ENCODE measurements at places on chromosomes 2 and 18.

GRCh38 chr2:112835536-112836162, 930 bp downstream of the IL1B start:
- no peak overlapping the region for H3K4me3 ChIP-seq
- peaks cover 31% of the 10 kb centered on the region for H3K27me3 ChIP-seq
- no peaks in the 10 kb centered on the region for H3K36me3 ChIP-seq
- DNase-seq: no peak
- no peak overlapping the region for H3K27ac ChIP-seq

DNA sequence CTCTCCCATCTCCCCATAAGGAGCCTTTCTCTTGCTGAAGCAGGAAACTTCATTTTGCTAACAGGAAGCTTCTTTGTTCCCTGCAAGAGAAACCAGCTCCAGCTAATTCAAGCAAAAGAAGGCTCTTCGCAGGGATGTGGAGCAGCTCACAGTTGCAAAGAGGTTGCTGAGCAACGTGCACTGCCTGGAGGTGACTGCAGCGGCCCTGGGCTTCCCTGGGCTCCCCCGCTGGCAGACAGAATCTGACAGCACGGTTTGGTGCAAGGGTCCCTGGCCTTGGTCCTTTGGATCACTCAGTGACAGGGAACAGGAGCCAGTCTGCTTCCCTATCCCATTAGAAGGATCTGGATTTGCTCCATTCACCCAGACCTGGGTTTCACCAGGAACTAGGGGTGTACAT, 25.8 kb downstream of the GPR55 start:
- no peaks in the 10 kb centered on the region for H3K36me3 ChIP-seq
- H3K27me3 ChIP-seq: peaks cover 25% of the 10 kb centered on the region

GRCh38 chr2:159558479-159558878, 57.9 kb downstream of the BAZ2B start:
- no peak overlapping the region for H3K27ac ChIP-seq
- DNase-seq: no peak
- no peaks in the 10 kb centered on the region for H3K27me3 ChIP-seq
- H3K36me3 ChIP-seq: peaks cover 2% of the 10 kb centered on the region

DNA sequence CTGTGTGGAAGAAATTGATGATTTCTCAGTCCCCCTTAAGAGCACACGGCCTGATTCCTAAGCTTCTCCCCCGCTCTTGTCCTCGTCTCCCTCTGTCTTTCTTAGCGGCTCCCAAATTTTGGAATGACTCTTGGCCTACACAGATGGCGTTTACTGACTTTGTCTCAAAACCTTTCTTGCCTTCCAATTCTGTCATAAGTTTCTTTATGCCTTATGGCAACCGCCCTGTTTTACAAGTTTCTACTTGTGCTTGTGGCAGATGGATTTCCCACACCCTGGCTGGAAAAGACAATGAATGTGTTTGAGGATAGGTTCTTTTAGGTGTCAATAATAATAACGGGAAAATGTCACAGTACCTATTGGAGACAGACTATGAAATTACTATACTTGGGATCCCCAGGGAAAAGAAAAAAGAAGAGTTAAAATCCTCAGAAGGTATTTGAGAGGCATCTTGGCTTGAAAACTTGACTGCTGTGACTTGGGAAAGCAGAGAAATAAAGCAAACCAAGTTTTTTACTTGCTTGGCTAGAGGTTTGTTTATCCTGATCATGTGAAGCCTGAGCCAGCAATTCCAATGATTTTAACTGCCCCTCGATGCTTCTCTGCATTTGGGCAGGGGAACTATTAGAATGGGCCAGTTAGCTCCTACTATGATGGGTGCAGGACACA, 276.4 kb downstream of the HRH4 start:
- H3K27me3 ChIP-seq: peaks cover 11% of the 10 kb centered on the region
- H3K4me1 ChIP-seq: no peaks in the 10 kb centered on the region
- H3K4me3 ChIP-seq: no peak overlapping the region
- peaks cover 2% of the 10 kb centered on the region for H3K36me3 ChIP-seq
- no peak overlapping the region for H3K27ac ChIP-seq
- no peak for DNase-seq

DNA sequence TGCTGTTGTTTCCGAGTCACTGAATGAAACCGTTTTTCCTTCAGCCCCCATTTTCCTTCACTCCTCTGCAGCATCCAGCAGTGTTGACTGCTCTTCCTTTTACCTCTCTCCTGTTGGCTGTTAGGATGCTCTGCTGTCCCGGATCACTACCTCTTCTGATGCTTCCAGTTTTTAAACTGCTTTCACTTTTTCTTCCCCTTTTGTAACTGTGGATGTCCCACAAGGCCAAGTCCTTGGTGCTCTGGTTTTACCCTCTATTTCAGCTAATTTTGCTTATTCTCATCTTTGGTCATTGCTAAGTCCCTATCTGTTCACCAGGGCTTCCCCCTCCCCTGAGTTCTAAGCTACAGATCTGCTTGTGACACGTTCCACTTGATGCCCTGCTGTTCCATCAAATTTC, 39.4 kb upstream of the MAP4K3 start:
- no peak overlapping the region for H3K4me3 ChIP-seq
- H3K4me1 ChIP-seq: no peaks in the 10 kb centered on the region
- DNase-seq: no peak
- H3K27ac ChIP-seq: no peak overlapping the region
- H3K36me3 ChIP-seq: no peaks in the 10 kb centered on the region
- no peaks in the 10 kb centered on the region for H3K27me3 ChIP-seq

DNA sequence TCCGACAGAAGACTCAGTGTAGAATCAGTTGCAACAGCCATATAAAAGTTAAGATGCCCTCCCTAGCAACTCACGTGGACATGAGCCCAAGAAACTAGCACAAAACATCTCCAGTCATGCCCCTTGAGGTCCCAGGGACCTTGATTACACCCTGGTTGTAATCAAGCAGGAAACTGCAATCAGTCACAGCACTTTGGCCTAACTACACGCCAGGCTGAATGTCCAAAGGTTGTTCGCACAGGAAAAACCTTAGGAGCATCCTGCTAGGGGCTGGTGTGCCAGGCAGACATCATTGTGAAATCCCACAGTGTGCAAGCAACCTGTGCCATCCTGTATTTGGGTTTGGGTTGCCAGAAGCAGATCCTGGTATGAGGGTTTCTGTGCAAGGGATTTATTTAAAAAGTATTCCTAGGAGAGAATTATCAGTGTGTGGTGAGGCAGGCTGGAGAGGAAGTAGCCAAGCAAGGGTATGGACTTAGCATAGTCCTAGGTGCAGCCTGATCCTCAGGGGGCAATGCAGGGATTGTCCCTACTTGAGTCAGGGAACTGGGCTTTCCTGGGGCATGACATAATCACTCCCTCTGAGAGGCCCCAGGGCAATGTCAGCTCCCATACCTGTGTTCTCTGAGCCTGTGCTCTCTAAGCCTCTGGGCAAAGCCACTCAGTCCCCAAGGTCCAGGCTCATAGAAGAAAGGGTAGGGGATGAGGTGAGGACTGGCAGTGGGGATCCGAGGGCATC, 17.8 kb upstream of the SULT1C2 start:
- no peaks in the 10 kb centered on the region for H3K4me1 ChIP-seq
- H3K27me3 ChIP-seq: peaks cover 37% of the 10 kb centered on the region
- no peaks in the 10 kb centered on the region for H3K36me3 ChIP-seq
- no peak overlapping the region for H3K27ac ChIP-seq
- no peak for DNase-seq
- no peak overlapping the region for H3K4me3 ChIP-seq

- H3K27me3 ChIP-seq: peaks cover 25% of the 10 kb centered on the region
- no peak overlapping the region for H3K4me3 ChIP-seq
- no peaks in the 10 kb centered on the region for H3K36me3 ChIP-seq
- H3K27ac ChIP-seq: no peak overlapping the region
- DNase-seq: no peak
Observed at GRCh38 chr2:84040281-84040680, 418.8 kb downstream of the SUCLG1 start.

- H3K36me3 ChIP-seq: peaks cover 2% of the 10 kb centered on the region
- no peak overlapping the region for H3K27ac ChIP-seq
- H3K4me1 ChIP-seq: peaks cover 11% of the 10 kb centered on the region
- H3K27me3 ChIP-seq: peaks cover 45% of the 10 kb centered on the region
- no peak for DNase-seq
- no peak overlapping the region for H3K4me3 ChIP-seq
Observed at GRCh38 chr2:118880501-118880900, 33.1 kb upstream of the EN1 start.

GRCh38 chr18:3867864-3868311, 417.9 kb downstream of the TGIF1 start:
- H3K36me3 ChIP-seq: no peaks in the 10 kb centered on the region
- no peak overlapping the region for H3K27ac ChIP-seq
- H3K4me3 ChIP-seq: no peak overlapping the region
- DNase-seq: no peak

DNA sequence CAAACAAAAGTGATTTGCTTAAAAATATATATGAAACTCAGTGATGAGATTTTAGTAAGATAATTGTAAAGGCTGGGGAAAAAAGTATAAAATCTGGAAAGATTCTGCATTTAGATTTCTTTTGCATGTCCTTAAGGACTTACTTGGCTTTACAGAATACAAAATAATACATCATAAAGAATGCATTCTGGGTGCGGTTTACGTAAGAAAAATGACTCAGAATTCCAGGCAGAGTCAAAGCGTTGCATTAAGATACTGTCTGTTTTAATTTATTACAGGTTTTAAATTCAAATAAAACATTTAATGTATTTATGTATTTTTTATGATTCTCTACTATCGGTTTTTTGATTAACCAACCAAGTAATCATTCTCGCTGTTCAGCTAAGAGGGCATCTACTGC, 178.0 kb downstream of the SH3BP4 start:
- DNase-seq: no peak
- H3K4me3 ChIP-seq: no peak overlapping the region
- peaks cover 67% of the 10 kb centered on the region for H3K27me3 ChIP-seq

GRCh38 chr2:63772061-63772460, 69.6 kb upstream of the UGP2 start:
- peaks cover 25% of the 10 kb centered on the region for H3K27me3 ChIP-seq
- no peaks in the 10 kb centered on the region for H3K36me3 ChIP-seq
- no peak for DNase-seq
- H3K4me3 ChIP-seq: no peak overlapping the region
- H3K27ac ChIP-seq: no peak overlapping the region
- no peaks in the 10 kb centered on the region for H3K4me1 ChIP-seq

DNA sequence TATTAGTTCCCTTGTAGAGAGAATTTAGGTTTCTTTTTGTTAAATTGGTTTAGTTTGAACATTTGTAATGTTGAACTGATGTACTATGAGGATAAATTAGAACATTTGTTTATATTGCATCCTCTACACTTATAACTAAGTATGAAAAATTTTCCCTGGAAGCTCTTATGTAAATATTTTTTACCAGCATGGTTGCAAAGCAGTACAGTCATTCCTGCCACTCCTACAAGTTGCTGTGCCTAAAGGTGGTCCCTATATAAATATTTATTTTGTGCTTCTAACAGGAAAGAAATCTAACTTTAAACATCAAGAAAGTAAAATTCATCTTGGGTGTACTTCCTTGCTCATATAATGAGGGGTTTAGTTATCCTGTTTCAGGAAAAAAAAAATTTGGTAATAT, 14.2 kb downstream of the TWSG1 start:
- DNase-seq: no peak
- H3K27me3 ChIP-seq: no peaks in the 10 kb centered on the region
- no peak overlapping the region for H3K4me3 ChIP-seq
- peaks cover 2% of the 10 kb centered on the region for H3K36me3 ChIP-seq
- H3K27ac ChIP-seq: no peak overlapping the region

DNA sequence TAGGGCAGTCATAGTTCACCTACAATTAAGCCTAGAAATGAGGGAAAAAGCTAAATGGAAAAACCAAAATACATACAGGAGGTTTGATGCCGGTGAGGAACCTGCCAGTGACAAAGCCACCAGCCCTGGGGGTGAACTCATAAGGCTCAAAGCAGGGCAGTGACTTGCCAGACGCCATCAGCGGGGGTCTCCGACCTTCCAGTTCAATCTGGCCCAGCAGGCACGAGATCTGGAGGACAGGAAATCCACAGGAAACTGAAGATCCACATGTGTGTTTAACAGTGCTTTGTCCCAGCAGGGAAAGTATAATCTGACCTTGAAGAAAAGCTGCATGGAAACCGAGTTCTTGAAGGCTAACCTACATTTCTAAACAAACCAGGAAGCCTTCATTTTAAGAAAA, 60.1 kb downstream of the POLR1A start:
- H3K27me3 ChIP-seq: no peaks in the 10 kb centered on the region
- H3K27ac ChIP-seq: no peak overlapping the region
- DNase-seq: no peak
- H3K4me1 ChIP-seq: peaks cover 9% of the 10 kb centered on the region
- peaks cover 37% of the 10 kb centered on the region for H3K36me3 ChIP-seq

DNA sequence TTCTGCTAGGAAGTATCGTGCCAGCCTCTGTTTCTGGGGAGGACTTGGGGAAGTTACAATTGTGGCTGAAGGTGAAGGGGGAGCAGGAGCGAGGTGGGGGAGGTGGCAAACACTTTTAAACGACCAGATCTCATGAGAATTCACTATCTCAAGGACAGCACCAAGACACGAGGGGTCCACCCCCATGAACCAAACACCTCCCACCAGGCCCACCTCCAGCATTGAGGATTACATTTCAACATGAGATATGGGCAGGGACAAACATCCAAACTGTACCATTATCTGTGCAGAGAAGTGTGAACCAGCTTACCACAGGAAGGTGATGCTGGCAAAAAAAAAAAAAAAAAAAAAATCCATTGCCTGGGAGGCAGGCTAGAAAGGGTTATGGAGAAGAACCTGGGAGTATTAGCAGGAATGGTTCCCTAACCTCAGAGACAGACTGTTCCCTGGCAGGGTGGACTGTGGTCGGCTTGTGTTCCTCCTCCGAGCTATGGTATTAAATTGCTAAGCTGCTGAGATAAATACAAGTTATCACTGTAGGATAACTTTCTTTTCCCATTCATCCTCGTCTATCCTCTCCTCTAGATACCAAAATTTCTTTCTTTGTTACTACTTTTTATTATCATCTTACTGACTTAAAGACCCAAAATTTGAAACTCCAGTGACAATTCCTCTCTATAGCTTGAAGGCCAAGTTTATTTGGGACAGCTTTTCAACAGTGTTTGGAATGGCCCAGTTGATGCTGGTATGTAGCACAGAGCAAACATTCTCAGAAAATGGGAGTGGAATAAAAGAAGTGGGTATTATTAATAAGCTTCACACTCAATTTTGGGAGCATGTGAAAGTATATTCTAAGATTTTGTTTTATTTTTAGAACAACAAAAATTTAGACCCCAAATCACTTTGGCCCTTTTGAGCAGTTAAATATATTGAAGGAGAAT, 73.7 kb upstream of the MAP3K20 start:
- DNase-seq: no peak
- no peaks in the 10 kb centered on the region for H3K4me1 ChIP-seq
- no peak overlapping the region for H3K4me3 ChIP-seq
- H3K36me3 ChIP-seq: no peaks in the 10 kb centered on the region

DNA sequence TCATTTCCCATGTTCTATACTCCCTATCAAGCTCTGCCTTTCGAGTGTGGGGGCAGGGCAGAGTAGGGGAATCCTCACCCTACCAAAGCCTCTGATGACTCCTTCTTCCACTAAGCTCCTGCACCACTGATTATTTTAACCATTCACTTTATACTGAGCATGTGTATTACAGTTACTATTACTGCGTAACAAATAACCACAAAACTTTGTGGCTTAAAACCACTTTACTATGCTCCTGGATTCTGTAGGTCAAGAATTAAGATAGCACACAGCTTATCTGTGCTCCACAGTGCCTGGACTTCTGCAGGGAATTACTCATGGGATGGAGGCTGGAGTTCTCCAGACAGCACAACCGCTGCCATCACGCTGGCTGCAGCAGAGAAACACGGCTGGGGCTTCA, 117.4 kb upstream of the DNAJC10 start:
- H3K27me3 ChIP-seq: peaks cover 39% of the 10 kb centered on the region
- H3K4me3 ChIP-seq: no peak overlapping the region

GRCh38 chr2:144890828-144891227, 370.9 kb upstream of the ZEB2 start:
- peaks cover 8% of the 10 kb centered on the region for H3K4me1 ChIP-seq
- peaks cover 2% of the 10 kb centered on the region for H3K36me3 ChIP-seq
- DNase-seq: no peak
- H3K4me3 ChIP-seq: no peak overlapping the region
- no peaks in the 10 kb centered on the region for H3K27me3 ChIP-seq
